ENCODE measurements at places on chromosomes 6 and 20.
A peak's percentile ranks its signal among the peaks of the same experiment; 100 is the strongest.

DNA sequence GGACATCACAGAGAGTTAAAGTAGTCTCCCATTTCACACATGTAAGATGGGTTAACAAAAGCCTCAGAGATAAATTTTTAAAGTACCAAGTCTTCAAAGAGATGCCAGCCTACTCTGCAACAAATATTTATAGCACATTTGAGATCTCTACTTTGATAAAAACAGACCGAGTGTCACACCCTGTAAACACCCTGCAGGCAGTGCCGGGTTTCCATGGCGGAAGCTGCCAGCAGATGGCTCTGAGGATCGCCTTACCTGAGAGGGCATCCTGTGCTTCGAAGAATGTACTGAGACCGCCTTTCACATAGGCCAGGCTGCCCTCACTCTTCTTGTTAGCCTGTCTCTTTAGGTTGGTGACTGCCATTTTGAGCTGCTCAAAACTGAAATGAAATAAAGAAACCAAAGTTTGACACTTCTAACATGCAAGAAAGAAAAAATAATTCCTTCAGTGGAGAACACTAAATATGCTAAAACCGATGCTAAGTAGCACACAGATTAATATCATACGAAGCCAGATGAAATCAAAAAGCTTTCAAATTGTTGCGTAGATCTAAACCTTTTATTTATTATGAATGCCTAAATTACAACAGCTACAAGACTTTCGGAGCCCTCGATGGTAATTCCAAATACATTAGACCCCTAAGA is 39.3 kb downstream of the HUS1B start:
- peak; percentile 69 for DNase-seq

- no peak for DNase-seq
These were observed 77.1 kb upstream of the FRMD1 start for GRCh38 chr6:168155821-168156741.

GRCh38 chr20:21714297-21715192 is 9.1 kb downstream of the PAX1 start:
- no peak for DNase-seq

GRCh38 chr6:169365567-169366257 is 112.1 kb upstream of the THBS2 start:
- peak; percentile 84 for DNase-seq

GRCh38 chr6:52876056-52876787 is 33.3 kb downstream of the GSTA3 start:
- peak; percentile 32 for DNase-seq

GRCh38 chr6:168299541-168300511 is 19.8 kb downstream of the DACT2 start:
- no peak for DNase-seq

DNA sequence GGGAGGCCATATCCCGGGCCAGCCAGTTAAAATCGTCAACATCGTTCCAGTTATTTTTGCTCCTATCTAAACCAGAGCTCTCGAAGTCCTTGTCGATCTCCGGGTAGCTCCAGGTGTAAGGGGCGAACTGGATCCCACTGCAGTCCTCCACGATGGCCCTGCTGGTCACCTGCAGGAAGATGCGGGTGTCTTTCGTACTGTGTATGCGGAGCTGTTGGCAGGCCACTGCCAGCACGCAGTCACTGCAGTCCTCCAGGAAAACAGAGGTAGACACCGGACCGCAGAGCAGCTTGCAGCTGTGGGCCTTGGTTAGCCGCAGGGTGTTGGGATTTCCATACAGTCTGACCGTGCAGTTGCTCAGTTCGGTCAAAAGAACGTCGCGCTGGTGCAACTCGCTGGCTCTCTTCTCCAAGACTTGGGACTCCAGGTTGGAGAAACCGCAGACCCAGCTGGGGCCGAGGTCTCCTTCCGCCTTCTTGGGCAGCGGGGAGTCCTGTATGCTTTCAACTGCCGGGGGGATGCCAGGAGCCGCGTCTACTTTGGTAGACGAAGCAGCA is 742 bp downstream of the TBCC start:
- peak; percentile 6 for DNase-seq

DNA sequence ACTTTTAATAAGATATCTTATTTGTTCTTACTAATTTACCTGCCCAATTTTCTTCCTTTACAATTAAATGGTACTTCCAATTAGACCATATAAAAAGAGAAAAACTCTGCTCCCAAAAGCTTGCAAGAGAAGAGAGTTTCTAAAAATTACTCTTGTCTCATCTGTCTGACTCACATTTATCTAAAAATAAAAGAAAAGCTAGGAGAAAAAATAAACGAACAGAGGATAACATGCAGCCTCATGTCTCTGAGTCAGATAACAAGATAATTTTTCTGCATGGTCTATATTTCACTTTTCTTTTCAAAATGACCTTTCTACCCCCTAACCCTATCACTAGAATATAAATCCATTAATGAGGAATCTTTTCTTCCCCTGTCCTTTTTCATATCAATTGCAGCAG is 127.2 kb upstream of the TCF21 start:
- DNase-seq = no peak
